ENCODE measurements at places on chromosomes 3 and 15.

DNA sequence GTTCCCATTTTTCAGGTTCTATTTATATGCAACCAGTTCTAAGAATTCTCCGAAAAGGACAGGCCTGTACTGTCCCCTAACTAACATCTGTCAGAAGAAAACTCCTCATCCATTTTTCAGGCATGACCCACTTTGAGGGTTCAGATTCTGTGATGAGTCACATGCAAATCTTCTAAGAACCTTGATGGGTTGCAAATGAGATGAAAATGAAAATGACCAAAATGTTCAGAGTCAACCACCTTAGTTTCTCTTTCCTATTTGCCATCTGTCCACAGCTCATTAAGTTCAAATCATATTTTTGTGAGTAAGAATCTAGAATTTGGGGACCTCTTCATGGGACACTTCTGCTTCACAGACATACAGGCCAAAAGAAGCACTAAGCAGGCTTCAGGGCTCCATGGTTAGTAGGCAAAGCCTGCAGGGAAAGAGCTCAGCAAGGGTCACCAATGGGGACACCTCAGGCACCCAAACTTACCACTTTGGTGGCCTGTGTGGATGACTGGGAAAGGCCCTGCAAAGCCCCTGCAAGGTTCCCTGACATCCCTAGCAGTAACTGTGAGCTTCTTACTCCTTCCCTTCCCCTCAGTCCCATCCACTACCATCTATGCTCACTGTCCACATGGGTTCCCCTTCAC is 122.0 kb downstream of the WDR76 start:
- peak; percentile 87 for DNase-seq

- no peak for DNase-seq
These were observed 275.2 kb upstream of the KCNMB2 start for GRCh38 chr3:178260887-178261565.

GRCh38 chr3:126945171-126945721 is 37.7 kb upstream of the PLXNA1 start:
- no peak for DNase-seq

DNA sequence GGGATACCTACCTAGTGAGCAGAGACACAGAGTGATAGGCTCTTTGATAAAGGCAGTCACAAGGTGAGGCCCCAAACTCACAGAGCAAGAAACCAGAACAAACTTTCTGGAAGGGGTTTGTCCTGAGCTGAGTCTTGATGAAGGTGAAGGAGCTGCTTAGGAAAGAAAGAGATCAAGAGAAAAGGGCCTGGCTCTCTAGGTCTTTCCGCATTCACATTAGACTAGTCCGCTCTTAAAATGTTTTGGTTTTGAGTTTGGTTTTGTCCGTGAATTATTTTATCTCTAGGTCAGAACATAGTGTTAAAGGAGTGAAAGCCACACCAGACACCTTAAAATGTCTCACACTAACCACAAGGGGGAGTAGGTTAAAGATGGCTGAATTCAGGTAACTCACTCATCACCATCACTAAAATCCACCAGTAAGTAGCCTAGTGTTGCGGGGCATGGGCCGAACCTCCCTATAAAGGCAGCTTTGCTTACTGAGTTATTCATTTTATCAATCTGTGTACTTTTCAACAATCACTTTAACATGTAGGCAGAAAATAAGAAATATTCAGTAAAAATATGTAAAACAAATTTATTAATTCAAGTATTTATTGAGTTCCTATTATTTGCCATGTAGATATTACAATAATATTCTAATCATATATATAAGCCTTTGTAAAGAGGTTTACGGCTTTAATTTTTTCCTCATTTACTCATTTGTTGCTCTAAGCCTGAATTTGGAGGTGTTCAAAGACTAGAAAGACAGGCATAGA is 121.5 kb upstream of the TSC22D2 start:
- peak; percentile 15 for DNase-seq

DNA sequence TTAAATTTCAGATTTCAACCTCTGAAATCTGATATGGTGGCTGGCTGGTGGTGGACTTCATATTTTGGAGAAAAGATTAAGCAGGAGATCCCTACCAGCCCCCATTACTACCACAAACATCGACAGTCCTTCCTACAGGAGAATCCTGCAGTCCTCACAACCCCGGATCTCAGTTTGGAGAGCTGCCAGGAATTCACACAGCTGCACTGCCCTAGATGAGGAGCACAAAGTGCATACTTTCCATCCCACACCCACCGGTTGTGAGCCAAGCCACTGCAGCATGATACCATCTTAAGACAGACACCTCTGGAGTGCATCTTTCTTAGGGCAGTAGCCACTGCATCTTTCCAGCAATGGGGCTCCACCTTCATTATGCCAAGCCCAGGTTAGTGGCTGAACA is 185.5 kb upstream of the GPR149 start:
- no peak for DNase-seq

GRCh38 chr15:81843226-81843625 is 202.6 kb downstream of the MEX3B start:
- peak; percentile 27 for DNase-seq

Measured in GM12878 (cell line).